ENCODE measurements at places on chromosomes 5 and 9. TPM values are rescaled to one million over a fixed set of nuclear protein-coding genes. Genes with fewer than 3 reads are reported as not detected.

TERT gene
- not detected for polyA plus RNA-seq

PPP2R2B gene
- 0.76 TPM for polyA plus RNA-seq

CCL27 gene
- polyA plus RNA-seq: 0.51 TPM

LPAR1 gene
- 33.8 TPM for polyA plus RNA-seq

SLC36A2 gene
- 0.62 TPM for polyA plus RNA-seq

ARL14EPL gene
- not detected for polyA plus RNA-seq

GRCh38 chr9:10032166-10032565, 580.6 kb downstream of the PTPRD start:
- DNase-seq: no peak

GRCh38 chr5:4882186-4882585, 257.9 kb upstream of the ADAMTS16 start:
- no peak for DNase-seq

DNA sequence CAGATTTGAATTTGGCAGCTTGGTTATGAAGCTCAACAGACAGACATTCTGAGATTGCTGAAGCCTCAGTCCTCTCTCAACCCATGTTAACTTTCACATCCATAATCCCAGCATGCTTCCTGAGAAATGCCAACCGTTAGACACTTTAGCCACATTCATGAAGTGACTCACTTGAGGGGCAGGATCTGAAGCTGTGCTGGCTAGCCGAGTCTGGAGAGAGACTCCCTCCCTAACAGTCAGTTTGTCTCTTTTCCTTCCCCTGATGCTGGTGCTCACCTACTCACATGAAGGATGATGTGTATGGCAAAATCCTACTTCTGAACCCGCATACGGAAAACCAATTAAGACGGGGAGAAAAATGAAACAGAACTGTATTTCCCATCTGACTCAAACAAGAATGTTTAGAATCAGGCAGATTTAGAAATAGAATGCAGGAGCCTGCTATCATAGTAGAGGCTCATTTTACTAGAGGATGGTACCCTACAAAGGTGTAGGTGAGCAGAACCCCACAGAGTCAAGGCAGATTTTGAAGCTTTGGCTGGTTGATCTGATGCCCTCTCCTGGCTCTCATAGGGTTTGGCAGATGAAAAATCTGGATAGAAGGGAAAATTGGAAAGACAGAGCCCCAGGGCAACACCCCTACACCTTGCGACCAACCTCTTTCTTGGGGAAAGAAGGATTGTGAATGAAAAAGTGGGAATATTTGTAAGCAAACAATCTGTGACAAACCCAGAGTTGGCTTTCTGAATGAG, 150.9 kb upstream of the LHFPL2 start:
- no peak for DNase-seq

DNA sequence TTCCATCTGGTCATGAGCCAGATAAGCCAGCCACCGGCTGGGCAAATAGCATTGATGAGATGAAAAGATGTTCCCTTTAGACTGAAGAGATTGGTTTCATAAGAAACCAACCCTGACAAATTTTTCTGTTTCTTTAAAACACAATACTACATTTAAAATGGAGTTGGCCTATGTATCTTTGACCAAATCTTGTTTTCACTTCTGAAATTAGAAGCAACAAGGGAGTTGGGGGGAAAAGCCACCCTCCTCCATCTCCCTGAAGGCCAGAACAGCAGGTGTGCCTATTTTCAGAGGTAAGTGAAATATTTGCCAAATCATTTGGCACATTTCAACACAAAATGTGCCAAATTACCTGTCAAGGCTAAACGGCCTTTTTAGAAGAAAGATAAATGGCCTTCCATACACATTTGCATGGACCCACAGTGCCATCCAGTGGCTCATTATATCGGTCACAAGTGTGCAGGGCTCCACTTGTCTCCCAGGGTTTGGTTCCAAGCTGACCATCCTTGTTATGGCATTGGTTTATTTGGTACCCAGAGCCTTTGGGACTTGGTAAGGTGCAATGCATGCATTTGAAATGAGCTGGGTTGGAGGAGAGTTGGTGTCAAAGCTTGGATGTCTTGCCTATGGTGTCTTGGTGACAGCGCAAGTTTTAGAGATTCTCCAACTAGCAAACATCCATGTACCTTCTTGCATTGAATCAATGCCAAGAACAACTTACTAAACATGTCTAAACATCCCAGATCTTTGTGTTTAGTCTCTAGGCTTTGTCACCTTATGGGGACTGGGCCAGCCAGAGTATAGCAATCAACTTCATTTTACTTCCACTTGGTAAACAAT, 372.0 kb upstream of the KIF2A start:
- DNase-seq: peak; percentile 1

DNA sequence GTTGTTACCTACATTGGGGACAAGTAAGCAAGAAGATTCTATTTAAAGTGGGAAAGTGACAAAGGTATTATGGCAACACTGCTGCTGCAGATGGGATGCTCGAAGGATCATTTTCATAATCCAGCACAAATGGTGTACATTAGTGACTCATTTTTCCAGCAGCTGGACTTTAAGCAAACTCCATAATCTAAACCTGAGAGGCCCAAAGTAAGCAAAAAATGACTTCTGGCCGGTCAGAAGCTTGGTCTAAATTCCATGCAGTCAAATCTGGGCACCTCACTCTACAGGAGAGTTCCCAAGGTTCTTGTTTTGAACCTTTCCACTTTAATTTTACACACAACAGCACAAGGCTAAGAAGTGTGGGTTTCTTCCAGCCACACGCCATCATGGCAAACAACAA, 43.6 kb upstream of the TRAF1 start:
- peak; percentile 35 for DNase-seq

DNA sequence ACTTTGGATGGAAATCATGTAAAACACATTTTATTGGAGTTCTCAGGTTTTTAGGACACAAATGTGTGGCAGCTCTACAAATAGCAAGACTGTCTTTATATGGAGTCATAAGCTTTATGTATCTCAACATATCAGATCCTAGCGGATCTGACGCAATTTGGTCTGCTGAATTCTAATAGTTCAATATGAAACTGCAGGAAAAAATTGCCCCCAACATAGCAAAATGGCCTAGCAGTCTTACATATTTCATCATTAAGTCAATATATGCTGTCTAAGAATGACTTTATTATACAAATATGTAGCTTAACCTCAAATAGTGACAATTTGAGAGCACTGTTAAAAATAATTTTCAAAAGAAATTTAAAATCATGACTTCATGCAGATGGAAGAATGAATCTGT, 244.3 kb downstream of the TAF11L14 start:
- no peak for DNase-seq

DNA sequence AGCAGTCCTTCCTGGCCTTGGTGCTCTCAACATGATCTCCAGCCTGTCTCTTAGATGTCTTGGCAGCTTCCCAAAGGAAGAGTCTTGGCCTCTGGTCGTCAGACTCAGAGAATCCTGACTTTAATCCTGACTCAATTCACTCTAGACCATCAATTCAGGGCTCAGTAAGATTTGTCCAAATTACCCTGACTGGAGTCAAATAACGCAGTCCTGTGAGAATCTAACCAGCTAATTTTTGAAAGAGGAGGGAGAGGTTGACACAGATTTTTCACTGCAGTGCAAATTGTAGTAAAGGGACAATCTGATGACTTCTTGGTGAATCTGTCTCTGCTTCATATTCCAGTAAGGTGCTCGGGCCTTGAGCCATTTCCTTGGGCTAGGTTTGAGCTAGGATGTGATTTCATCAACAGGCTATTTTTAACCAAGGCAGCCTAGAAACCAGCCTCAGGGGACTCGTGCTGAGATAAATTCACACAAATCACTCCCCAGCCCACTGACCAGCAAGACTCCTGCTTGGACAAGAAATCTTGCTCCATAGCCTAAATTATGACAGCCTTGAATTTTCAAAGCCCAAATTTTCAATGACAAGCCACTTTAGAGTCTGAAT, 257.4 kb downstream of the ENC1 start:
- DNase-seq: peak; percentile 76

GRCh38 chr5:91219091-91219802, 163.9 kb downstream of the ARRDC3 start:
- no peak for DNase-seq

- no peak for DNase-seq
Measured at GRCh38 chr9:94741866-94742265, 15.4 kb downstream of the AOPEP start.

DNA sequence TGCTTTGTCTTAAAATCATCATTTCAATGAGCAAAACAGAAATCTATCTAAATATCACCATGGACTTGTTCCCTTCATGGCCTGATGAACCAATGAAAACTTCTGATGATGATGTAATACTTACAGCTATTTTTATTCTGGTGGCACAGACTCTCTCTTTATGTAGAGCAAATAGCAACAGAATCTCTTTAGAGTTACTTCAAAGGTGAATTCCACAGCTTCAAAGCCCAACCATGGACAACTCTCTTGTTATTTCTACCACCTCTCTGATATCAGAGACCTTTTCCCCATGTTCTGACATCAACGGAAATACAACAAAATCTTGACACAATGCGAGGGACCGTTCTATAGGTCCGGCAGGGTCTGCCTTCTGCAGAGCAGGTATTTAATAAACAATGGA, 70.1 kb downstream of the RETREG1 start:
- no peak for DNase-seq

DNA sequence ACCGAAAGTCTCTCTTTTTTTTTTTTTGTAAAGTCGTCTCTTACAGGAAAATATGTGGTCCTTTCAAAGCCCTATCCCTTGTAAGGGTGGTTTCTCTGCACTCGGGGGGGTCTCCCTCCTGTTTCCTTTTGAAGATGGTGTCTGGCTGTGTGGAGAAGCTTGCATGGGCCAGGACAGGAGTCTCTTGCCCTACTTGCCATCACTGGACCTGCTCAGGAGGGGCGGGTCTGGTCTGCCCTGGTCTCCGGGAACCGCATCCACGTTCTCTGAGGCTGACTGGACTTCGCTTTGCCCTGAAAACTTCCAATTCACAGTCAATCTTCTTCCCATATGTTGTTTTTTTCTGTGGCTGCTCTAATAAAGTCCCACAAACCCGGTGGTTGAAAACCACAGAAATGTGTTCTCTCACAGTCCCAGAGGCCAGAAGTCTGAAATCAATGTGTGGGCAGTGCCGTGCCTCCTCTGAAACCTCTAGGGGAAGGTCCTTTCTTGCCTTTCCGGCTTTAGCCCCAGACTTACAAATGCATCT, 92.9 kb upstream of the IER5L start:
- DNase-seq: no peak

GRCh38 chr9:100104314-100104713, 5.3 kb downstream of the INVS start:
- DNase-seq: no peak

DNA sequence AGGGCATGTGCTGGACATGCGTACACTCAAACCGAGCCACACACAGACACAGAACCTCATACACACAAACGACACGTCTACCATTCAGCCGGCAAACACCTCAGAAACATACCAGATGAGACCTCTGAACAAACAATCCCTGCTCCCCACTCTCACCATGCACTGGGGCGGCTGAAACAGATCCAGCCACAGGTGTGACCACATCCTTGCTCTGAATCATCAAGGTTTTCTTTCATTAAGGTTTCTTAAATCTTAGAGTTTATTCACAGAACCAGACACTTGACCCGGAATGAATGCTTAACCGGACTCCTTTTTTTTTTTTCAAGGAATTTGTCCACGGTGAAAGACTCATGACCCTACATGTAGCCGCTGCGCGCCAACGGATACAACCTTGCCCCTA, 26.2 kb downstream of the TERT start:
- DNase-seq: no peak

DNA sequence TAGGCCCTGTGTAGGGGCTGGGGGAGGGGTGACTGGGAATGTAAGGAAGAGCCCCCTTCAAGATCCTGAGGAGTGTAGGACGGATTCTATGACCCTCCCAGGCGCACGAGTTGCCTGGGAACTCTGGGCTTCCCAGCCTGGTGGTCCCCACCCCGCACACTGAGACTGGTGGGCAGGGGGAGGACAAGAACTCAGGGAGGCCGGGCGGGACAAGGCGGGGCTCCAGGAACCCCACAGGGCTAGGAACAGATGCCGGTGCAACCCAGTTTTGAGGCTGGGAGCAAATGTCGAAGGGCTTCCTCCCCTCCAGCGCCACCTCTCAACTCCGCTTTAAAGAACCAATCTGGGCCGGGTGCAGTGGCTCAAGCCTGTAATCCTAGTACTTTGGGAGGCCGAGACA, 1.3 kb upstream of the VDAC1 start:
- no peak for DNase-seq

GRCh38 chr9:100803956-100804355, 224.6 kb upstream of the PLPPR1 start:
- DNase-seq: no peak

DNA sequence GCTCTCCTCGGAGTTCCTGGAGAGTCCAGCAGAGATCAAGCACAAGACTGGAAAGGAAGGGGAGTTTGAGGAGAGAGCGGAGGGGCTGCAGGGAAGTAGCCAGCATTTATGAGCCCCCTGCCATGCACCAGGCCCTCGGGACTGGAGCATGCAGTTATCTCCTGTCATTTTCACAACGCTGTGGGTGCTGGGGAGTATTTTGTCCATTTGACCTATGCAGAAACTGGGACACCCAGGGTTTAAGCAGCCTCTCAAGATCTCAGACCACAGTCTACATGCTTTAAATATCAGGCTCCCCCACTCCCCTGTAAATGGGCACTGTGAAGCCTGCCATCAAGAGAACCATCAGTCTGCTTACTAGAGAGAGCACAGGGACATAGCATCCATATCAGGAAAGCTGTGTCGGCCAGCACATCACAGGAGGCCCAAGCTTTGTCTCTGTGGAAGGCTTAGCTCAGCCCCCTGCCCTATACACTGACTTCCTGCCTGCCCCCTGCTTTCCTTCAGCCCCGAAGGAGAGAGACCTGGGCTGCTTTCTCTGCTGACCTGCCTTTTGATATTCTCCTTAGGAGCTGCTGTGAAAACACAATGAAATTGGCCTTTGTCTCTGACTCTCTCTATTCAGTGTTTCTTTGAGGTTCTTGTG, 7.3 kb downstream of the FOXI1 start:
- DNase-seq: no peak

Data from forelimb muscle (tissue), 1 donor.